WTC11 (cell line): ENCODE measurements at places on chromosomes 3 and 15. TPM values are rescaled to one million over a fixed set of nuclear protein-coding genes. Genes with fewer than 3 reads are reported as not detected.

DNA sequence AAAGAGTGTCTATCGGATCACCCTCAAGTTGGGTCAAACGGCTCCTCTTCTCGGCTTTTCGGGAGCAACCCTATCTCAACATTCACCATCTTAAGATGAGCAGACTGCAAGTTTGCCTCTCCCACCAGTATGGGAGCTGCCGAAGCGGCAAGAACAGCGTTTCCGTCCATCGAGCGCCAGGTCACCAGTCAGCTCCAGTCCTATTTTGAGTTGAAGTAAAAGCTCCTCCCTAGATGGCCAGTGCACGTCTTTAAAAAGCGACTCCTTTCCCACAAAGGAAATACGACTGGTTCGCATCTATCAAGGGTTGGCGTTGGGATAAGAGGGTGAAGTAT lies 369 bp upstream of the U2SURP start:
- H3K36me3 ChIP-seq, result no peaks in the 10 kb centered on the region
- peak overlapping the region; percentile 98 for H3K27ac ChIP-seq
- H3K4me1 ChIP-seq, result peaks cover 34% of the 10 kb centered on the region
- H3K4me3 ChIP-seq, result peak overlapping the region; percentile 96

DNA sequence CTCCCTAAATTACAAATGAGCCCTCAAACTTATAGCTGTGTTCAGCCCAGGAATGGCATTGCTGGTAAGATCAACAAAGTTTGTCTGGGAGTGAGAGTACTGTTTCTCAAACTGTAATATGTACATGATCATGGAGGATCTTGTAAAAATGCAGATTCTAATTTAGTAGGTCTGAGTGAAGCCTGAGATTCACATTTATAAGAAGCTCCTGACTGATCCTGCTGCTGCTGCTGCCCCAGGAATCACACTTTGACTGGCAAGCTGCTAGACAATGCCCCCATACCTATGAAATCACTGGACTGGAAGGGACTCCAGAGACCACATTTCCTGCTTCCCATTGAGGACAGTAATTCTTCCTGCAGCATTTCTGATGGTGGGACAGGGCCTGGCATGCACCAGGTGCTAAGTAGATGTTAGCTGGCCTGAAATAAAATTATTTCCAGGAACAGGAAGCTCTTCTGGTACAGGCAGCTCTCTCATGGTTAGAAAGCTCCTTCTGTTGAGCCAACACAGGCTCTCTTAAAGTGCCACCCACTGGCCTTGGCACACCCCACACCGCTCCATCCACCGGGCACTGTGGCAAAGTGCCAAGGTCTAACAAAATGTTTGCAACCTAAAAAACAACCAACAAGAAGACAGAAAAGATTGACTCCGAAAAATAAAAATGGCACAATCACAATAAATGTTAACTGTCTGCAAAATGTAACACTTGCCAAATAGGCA lies 36.7 kb upstream of the ZNF710 start:
- H3K36me3 ChIP-seq, result no peaks in the 10 kb centered on the region
- H3K4me3 ChIP-seq, result no peak overlapping the region
- DNase-seq, result no peak
- no peaks in the 10 kb centered on the region for H3K27me3 ChIP-seq
- no peaks in the 10 kb centered on the region for H3K4me1 ChIP-seq

Gene TRPM1
- 0.32 to 1.2 TPM (median 0.77 TPM) in 3 replicates for total RNA-seq

Gene EPB42
- total RNA-seq, result not detected in 3 replicates

DNA sequence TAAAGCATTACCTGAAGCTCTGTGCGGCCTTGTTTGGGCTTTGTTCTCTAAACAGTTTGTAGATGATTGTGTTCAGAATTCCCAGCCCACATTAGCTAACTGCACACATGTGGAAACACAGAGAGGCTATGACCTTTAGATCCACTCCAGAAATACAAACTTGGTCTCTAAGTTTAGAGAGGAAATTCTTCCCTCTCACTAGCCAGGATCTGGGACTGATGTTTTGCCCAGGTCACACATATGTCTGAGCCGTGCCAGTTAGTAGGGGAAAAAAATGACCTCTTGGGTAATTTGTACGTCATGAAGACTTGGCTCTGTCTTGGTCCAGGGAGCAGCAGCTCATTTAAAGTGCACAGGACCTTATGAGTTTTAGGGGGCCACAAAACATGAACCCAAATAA lies 223.1 kb downstream of the RBMS3 start:
- H3K4me3 ChIP-seq, result no peak overlapping the region
- no peak overlapping the region for H3K27ac ChIP-seq
- no peaks in the 10 kb centered on the region for H3K36me3 ChIP-seq
- DNase-seq, result no peak
- peaks cover 4% of the 10 kb centered on the region; the same call in 1 of the 2 replicates for H3K4me1 ChIP-seq

- no peaks in the 10 kb centered on the region for H3K36me3 ChIP-seq
- no peak for DNase-seq
- no peaks in the 10 kb centered on the region for H3K27me3 ChIP-seq
- peaks cover 44% of the 10 kb centered on the region for H3K4me1 ChIP-seq
- H3K27ac ChIP-seq, result no peak overlapping the region
- no peak overlapping the region for H3K4me3 ChIP-seq
Measured at GRCh38 chr3:29277249-29277648, 3.6 kb upstream of the RBMS3 start.

DNA sequence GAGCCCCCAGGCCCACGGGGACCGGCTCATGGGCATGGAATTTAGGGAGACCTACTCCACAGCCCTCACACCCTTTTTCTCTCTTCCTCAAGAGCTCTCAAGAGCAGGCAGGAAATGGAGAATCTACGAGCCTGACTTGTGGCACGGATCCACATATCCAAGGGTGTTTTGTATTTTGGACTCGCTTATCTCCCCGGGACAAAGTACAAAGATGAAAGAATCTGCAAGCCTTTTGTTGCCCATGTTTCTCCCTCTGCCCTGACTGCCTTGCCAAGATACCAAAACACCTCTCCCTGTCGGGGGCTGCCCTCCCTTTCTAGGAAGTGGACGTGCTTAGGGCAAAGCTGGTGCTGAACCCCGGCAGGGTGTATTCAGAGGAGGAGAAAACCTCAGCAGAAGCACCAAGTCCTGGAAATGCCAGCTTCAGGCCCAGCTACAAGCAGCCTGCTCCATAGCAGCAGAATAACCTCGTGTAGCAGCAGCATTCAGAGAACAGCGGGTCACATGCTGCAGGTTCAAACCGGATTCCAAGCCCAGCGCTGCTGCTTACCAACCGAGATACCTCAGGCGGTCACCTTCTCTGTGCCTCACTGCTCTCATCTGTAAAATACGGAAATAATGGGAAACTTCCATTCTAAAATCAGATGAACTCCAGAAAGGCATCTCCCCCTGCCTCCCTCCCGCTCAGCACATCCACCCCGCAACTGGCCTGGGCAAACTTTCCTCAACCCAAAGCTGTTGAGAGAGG lies 35.2 kb downstream of the DNASE1L3 start:
- no peak overlapping the region for H3K4me3 ChIP-seq
- H3K36me3 ChIP-seq, result peaks cover 7% of the 10 kb centered on the region; the same call in 1 of the 2 replicates
- no peak overlapping the region; the same call in 1 of the 2 replicates for H3K27ac ChIP-seq
- H3K27me3 ChIP-seq, result peaks cover 10% of the 10 kb centered on the region

GRCh38 chr15:76177491-76178040 lies 117.8 kb downstream of the TMEM266 start:
- no peak overlapping the region for H3K4me3 ChIP-seq
- H3K27ac ChIP-seq, result no peak overlapping the region
- H3K4me1 ChIP-seq, result peaks cover 4% of the 10 kb centered on the region; the same call in 1 of the 2 replicates

DNA sequence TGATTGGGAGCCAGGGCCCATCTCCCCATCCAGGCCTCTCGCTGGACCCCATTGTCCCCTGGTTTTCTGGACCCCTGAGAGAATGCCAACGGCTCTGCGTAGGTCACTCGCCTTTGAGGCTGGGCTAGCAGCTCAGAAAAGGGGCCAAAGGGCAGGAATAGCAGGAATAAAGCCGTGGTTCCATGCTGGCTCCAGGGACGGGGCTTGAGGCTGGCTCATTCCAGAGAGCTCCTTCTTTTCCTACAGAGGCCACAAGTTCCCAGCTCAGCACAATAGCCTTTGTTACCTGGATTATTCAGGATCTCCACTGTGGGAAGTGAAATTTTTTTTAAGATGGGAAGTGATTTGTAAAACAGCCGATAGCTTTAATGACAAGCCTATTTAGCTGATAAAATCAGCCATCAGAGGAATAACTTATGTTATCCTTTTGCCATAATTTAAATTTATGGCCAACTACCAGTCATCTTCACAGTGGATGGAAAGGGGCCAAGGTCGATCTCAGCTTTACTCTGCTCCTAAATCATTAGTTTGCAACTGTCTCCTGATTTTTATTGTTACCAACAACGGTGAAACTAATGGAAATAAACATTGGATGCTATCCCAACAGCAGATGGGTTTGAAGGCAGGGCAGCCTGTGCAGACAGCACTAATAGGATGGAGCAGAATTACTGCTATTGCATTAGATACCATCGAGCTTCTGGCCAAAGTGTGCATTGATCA lies 124.3 kb downstream of the TMEM266 start:
- no peaks in the 10 kb centered on the region for H3K4me1 ChIP-seq
- DNase-seq, result no peak
- no peaks in the 10 kb centered on the region for H3K36me3 ChIP-seq
- H3K27me3 ChIP-seq, result no peaks in the 10 kb centered on the region
- H3K4me3 ChIP-seq, result no peak overlapping the region

GRCh38 chr15:69893863-69894262 lies 203.9 kb downstream of the TLE3 start:
- no peak overlapping the region for H3K4me3 ChIP-seq
- DNase-seq, result peak; percentile 30
- H3K4me1 ChIP-seq, result peaks cover 13% of the 10 kb centered on the region
- H3K36me3 ChIP-seq, result no peaks in the 10 kb centered on the region; the same call in 1 of the 2 replicates
- H3K27me3 ChIP-seq, result peaks cover 10% of the 10 kb centered on the region
- no peak overlapping the region for H3K27ac ChIP-seq

DNA sequence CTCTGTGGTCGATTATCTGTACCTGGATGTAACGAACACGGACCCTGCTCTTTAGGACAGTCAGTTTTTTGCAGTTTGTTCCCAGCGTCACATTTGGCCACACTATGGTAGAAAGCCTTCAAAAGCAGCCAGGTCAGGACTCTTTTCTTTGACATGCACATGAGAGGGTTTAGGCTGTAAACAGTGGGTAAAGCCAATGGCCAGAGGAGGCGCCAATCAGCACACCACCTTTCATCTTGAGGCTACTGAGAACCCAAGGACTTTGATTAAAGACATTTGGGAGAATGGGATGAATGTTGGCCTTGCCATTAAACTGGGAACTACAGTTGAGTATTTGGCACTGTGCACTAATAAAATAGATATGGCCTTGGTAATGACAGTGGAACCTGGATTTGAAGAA lies 225.9 kb downstream of the OXSM start:
- H3K36me3 ChIP-seq, result no peaks in the 10 kb centered on the region
- no peaks in the 10 kb centered on the region; the same call in 1 of the 2 replicates for H3K27me3 ChIP-seq
- peak; percentile 33 for DNase-seq
- H3K4me3 ChIP-seq, result no peak overlapping the region
- peak overlapping the region; percentile 7; the same call in 1 of the 2 replicates for H3K27ac ChIP-seq
- H3K4me1 ChIP-seq, result peaks cover 7% of the 10 kb centered on the region

DNA sequence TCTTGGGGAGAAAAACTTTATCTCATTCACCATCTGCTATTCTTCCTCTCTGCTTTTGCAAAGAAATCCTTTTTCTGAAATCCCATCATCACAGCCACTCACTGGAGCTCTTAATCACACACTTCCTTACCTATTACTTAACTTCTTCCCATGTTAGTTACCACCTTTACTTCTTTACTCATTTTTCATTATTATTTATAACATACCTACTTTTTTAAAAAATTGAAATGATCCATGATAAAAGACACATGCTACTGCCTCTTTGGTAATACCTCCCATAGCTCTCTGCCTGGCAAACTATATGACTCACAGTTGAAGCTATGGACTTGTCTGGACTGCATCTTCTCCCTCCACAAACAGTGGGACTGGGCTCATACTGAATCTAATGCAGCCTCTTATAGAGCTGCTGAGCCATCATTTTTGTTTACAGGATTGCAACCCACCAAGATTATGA lies 150.3 kb downstream of the TNIK start:
- no peak for DNase-seq
- H3K4me1 ChIP-seq, result peaks cover 46% of the 10 kb centered on the region
- H3K27ac ChIP-seq, result peak overlapping the region; percentile 12; the same call in 1 of the 2 replicates
- H3K27me3 ChIP-seq, result no peaks in the 10 kb centered on the region
- no peaks in the 10 kb centered on the region; the same call in 1 of the 2 replicates for H3K36me3 ChIP-seq

DNA sequence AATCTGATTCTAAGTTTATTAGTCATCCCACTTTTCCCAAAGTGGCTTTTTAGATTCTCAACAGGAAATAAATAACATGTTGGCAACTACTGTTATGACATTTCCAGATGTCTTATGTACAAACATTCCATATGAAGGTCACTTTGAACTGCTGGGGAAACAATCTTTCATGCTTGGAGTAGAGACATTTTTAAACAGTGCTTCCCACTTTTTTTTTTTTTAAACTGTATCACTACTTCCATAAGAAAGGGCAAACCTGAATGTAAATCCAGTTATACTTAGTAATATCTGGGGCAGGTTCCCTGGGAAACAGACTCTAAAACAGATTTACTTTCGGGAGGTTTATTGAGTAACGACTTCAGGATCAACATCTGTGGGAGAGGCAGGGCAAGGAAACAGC lies 473.8 kb downstream of the TAFA4 start:
- H3K4me3 ChIP-seq, result no peak overlapping the region
- no peaks in the 10 kb centered on the region for H3K27me3 ChIP-seq
- peaks cover 18% of the 10 kb centered on the region for H3K4me1 ChIP-seq
- no peak for DNase-seq

Gene RCCD1
- 26.1 to 31.9 TPM (median 27.8 TPM) in 3 replicates for total RNA-seq

DNA sequence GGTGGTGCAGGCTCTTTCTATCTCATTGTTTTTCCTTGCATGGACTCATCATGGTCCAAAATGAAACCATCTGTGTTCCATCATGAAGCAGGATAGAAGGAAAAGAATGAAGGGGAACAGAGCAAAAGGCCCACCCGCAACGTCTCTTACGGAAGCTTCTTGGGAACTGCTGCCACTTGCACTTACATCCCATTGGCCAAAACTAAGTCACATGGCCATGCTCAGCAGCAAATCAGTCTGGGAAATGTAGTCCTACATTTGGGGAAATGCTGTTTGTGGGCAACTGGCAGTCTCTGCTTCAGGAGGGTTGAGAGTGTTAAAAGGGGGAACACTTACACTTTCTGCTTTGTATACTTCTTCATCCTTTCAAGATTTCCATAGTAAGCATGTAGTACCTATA lies 191.6 kb downstream of the SV2B start:
- H3K4me1 ChIP-seq, result 0 out of 2 replicates have a peak, but pooled peaks cover 5% of the 10 kb centered on the region
- no peak overlapping the region for H3K4me3 ChIP-seq
- no peak overlapping the region for H3K27ac ChIP-seq
- H3K27me3 ChIP-seq, result peaks cover under 1% of the 10 kb centered on the region; the same call in 1 of the 2 replicates
- peaks cover 4% of the 10 kb centered on the region for H3K36me3 ChIP-seq

Gene NR2E3
- 0.57 to 1.4 TPM (median 0.80 TPM) in 3 replicates for total RNA-seq

DNA sequence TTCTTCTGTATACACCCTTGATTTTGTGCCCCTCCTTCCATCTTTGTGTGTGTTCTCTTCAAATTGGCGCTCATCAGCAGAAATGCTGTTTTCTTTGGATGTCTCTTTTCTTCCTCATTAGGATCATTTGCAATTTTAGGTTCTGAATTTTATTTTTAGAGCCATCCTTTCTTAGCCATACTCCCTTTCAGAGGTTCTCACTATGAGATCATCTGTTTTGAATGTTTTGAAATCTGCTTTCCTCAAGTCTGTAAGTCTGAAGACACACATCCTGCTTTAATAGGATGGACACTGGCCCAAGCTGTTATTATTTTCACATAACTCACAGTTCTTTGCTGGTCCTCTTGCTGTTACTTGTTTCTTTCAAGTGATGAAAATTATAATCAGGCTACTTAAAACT lies 124.8 kb downstream of the BDH1 start:
- no peak overlapping the region for H3K4me3 ChIP-seq
- no peak for DNase-seq
- H3K4me1 ChIP-seq, result peaks cover 12% of the 10 kb centered on the region; the same call in 1 of the 2 replicates
- no peaks in the 10 kb centered on the region for H3K27me3 ChIP-seq
- no peak overlapping the region for H3K27ac ChIP-seq

GRCh38 chr15:33279613-33280205 lies 31.1 kb upstream of the RYR3 start:
- H3K4me1 ChIP-seq, result peaks cover 27% of the 10 kb centered on the region
- no peaks in the 10 kb centered on the region for H3K27me3 ChIP-seq
- no peak for DNase-seq
- H3K27ac ChIP-seq, result no peak overlapping the region

Gene MASP1
- 2.2 to 3.5 TPM (median 3.1 TPM) in 3 replicates for total RNA-seq
